ENCODE measurements at places on chromosomes 2 and 18.

GRCh38 chr2:177348118-177348654, 44.4 kb upstream of the AGPS start:
- no peak for DNase-seq

DNA sequence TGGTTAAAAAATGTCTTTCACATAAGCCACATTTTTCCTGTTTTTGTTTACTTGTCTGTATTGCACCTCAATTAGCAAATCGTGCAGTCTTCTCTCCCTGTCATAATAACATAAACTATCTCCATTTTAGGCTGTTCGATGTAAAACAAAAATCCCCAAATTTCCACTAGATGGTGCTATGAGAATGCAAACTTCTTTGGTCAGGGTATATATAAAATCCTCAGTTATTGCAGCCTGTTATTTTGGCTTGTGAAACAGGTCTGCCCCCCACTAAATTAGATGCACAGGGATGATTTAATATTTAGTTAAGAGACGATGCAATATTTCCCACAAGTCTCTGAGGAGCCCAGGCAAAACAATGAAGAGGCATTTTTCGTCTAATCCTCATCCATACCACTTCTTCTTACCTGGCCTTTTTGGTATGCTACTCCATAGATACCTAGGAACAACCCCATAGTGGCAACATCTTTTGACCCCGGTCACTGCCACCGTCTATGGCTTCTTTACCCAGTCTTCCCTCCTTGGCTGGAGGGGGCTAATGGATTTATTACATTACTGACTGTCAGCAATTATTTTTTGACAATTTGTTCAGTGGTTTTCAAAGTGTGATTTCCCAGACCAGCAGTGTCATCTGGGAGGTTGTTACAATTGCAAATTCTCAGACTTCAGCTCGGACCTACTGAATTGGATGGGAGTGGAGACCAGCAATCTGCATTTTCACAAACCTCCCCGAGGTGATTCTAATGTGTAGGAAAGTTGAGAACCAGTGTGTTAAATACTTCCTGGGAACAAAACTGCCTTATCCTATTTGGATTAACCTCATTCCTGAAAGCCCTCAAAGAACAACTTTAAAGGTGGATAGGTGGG, 117.4 kb upstream of the CWC22 start:
- no peak for DNase-seq

DNA sequence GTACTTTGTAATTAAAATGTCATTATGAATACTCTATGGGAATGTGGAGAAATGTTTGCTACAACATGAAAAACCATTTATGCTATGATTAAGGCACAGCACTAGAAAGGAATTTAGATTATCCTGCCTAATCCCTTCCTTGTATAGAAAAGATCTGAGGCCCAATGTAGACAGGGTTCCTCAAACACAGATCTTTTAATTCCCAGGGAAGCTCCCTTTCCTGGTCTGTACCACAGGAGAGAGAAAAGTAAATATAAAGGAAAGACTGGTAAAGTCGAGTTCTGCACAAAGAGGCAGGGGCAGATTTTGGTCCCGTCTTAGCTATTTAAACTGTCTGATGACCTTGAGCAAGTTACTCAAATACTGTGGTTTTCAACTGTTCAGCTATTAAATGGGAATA, 84.7 kb downstream of the ICA1L start:
- no peak for DNase-seq

- DNase-seq, result no peak
Observed at GRCh38 chr2:150491430-150491829, 4.0 kb upstream of the RND3 start.

DNA sequence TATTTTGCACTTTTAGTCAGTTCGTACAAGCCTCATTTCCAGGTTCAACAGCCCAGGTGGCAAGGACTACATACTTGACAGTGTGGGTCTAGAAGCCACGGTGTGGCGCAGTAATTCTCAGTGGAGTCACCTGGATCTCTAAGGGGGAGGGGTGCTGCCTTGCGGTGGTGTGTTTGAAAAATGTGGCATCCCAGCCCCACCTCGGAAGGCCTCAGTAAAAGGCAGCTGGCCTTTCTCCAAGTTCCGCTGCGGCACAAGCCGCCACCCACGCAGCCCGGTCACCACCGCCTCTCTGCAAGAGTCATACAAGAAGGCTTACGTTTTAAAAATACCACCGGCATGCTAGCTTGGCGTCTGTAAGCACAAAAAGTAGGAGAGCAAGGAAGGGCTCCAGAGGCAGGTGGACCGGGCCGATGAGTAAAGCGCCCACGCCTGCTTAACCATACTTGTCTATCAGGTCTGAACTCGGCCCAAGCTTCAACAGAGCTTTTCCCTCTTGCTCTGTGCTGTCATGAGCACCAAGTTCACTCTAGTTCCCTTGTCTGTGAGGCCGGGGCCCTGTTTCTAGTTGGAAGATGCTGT, 49.5 kb downstream of the SPRED2 start:
- DNase-seq, result peak; percentile 78

DNA sequence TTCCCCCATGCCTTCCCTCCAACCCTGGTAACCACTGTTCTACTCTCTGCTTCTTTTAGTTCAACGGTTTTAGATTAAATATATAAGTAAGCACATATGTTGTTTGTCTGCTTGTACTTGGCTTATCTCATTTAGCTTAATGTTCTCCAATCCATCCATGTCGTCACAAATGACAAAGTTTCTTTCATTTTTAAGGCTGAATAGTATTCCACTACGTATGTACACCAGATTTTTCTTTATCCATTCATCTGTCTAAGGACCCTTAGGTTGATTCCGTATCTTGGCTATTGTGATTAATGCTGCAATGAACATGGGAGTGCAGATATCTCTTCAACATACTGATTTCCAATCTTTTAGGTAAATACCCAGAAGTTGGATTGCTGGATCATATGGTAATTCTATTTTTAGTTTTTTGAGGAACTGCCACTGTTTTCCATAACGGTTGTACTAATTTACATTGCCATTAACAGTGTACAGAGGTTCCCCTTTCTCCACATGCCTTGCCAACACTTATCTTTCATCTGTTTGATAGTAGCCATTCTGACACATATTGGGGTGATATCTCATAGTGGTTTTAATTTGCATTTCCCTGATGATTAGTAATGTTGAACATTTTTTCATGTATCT, 8.1 kb downstream of the ASB3 start:
- no peak for DNase-seq

GRCh38 chr2:23215016-23215415, 170.0 kb upstream of the KLHL29 start:
- DNase-seq, result no peak

GRCh38 chr2:8877894-8878293, 40.5 kb upstream of the KIDINS220 start:
- no peak for DNase-seq

GRCh38 chr2:50529600-50530218, 502.2 kb downstream of the NRXN1 start:
- no peak for DNase-seq

DNA sequence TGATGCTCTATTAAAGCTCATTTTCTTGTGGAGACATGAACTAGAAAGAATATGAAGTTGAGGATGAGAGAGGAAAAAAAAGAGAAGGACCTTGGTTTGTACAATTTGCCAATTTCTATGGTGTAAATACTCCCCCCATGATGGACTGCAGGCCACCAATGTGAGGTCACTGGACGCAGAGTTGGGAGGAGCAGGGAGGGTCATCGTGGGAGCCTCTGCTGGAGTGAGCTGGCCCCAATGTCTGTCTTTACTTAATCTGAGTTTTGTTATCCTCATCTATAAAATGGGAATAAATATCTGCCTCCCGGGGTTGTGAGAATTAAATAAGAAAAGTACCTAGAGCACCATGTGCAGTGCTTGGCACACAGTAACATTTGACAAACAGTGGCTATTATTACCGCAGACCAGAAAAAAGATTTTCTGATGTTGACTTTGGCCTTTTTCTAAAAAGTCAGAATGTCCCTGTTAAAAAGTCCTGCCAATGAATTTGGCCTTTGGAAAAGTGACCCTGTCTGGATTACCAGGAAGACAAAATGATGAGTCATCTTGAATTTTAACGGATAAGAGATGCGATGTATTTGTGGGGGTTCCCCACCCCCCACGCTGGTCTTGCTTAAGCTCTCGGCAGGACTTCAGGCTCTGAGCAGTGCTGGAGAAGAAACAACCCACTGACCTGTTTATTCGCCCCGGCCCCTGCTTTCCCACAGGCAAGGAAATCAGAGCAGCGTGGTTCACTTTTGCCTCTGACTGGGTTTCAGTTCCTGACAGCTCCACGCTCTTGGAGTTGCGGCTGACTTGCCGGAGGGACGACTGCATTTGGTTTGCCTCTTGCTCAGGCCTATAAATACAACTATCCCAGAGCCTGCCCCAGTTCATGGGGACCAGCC, 50.3 kb upstream of the FOSL2 start:
- DNase-seq, result no peak

DNA sequence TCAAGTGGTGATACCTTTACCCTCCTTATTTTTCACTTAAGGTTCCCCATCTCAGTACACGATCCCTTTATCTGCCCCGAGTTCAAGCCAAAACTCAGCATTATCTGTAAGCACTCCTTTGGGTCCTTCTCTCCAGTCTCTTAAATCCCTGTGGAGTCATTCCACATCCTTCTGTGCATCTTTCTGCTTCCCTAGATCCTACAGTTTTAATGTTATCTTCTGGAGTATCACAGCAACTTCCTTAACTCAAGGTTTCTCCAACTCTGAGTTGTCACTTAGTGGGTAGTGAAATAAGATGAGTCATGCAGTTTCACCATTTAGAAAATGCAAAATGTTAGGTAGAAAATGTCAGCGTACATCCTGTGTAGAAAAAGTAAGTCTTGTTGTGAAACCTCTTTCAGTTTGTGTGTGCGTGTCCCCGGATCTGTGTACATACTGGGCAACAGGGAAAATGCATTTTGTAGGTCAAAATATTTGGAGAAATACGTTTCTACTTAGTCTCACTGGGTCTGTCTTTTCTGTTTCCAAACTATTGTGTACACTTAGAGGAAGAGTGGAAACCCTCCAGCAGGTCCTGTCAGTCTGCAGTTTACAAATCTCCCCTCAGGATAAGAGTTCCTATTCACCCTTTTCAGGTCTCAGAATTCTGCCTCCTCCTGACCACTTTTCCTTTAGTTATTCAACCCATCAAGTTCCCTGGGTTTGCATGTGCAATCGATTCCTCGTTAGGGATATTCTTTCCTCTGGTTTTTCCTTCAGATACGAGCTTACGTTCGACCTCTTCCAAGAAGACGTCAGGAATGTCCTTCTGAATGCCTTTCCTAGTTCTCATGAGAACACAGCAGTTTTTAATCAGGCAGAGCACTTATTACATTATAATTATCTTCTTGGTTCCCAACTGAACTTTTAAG, 154.8 kb downstream of the TGIF1 start:
- no peak for DNase-seq

DNA sequence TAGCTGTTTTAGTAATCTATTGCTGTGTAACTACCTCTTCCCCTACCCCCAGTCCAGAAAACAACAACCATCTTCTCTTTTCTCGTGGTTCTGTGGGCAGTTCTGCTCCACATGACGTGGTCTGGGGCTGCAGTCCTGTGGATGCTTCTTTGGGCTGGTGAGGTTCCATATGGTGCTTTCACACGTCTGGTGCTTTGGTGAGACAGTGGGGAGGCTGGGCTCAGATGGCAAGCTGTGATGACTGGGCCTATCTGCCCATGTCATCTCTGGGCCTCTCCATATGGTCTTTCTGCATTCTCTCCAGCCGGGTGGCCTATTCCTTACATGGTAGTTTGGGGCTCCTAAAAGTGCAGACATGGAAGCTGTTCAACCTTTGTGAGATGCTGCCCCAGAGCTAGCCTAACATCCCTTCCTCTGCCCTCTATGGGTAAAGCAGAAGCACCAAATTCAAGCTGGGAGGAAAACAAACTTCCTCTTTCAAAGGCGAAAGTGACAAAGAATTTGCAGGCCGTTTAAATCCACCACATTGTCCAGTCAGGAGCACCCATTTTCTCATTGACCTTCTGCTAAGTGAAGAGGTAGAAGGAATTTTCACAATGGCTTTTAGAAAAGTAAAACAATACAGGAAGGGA, 68.3 kb upstream of the IL1R1 start:
- no peak for DNase-seq

- no peak for DNase-seq
Observed at GRCh38 chr2:20012282-20013125, at the start of gene MATN3. TSS of gene MATN3 (minus strand) at chr2:20012668. CDS start at chr2:20012631, 37 bp downstream.

DNA sequence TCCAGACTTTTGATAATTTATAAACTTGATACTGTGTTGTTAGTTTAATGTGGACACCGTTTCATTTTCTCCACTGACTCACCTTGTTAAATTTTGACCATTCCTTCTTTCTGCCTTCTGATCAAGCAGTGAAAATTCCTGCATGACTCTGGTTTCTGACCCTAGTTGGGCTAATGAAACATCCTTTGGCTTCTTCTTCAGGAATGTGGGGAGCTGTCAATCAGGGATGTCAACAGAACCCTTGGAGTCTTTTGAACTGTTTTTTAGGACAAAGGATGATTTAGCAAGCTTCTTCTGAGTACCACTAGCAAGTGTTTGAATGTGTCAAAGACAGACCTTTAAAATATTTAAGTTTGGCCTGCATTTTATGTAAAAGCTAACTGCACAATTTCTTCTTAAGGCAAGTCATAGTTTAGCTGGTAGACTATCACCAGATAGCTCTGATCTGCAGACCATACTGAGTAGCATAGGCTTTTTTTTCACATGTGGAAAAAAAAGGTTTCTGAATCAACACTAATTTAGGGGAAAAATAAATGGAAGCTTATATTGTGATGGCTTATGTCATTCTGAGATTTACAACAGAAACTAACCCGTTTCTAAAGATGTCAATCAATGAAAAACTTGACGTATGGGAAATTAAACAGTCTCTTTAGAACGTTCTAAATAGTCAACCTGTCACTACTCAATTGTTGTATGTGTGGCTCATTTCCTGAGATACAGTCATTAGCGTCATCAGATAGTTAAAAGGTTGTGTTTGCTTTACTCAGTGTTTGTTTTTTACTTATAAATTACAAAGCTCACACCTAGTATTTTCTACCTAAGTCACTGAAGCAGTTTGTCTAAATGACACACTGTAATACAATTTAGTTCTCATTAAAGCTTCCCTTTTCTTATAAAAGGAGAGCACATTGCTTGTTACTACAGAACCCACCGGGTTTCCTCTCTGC, 311.4 kb downstream of the PTPRM start:
- no peak for DNase-seq

DNA sequence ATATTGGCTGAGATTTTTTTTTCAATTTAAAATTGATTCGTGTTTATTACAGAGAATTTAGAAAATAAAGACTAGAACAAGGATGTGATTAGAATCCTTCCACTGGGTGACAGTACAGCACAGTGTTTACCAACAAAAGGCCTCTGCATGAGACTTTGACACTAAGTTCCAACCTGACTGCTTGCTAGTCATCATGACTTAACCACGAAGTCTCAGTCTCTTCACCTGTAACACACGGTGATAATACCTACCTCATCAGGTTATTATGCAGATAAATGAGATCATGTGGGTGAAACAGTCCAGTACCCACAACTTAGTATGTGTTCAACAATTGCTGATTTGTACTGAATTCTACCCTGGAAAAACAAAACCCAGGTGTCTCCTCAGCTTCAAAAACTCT, 151.2 kb downstream of the STK39 start:
- no peak for DNase-seq

DNA sequence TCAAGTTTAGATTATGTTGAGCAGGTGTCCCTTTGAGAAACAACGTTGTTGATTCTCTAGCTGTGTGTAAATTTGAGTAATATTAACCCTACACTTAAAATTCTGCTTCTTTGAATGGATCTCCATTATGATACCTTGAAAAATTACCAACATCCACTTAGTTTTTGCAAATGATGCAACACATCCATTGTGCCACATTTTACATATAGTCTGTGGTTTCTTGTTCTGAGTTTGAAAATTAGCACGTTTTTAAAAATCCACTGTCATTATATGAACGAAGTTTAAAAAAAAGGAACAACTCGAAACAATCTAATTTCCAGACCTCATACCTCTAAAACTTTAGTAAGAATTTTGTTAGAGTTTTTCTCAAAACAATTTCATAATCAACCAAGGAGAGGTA, 37.7 kb downstream of the PIK3C3 start:
- DNase-seq, result no peak

Data from activated gamma-delta T cell treated with anti-CD3 and anti-CD28 coated beads, Interleukin-2, amount 50 U/mL, for 16 hours (primary cell).